ENCODE measurements at places on chromosomes 11 and 22.

DNA sequence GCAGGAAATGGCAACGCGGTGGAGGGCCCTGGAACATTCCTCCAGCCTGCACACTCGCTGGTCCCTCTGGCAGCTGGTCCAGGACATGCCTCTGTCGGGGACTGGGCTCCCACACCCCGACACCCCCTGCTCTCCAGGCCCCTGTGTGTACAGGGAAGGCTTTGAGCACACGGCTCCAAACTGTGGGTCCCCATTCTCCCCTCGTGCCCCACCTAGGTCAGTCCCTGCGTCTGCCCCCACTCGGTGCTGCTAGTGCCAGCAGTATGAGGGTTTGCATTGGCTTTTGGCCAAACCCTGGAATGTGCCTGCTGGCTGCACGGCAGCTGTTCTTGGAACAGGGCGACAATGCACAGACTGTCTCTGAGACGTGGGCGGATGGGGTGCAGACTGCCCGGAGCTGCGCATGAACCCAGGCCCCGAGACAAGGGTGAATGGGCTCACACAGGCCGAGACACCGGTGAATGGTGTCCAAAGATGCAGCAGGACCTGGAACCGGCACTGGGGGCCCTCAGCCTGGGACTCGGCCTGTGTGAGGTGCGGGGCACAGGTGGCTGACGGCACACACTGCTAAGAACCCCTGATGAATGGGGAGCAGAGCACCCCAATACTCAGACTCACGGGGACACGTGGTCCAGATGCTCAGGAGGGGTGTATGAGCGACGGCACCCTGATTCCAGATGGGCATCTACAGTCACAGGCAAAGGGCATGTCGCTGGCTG lies 7.5 kb upstream of the SYT8 start:
- DNase-seq = peak; percentile 93

DNA sequence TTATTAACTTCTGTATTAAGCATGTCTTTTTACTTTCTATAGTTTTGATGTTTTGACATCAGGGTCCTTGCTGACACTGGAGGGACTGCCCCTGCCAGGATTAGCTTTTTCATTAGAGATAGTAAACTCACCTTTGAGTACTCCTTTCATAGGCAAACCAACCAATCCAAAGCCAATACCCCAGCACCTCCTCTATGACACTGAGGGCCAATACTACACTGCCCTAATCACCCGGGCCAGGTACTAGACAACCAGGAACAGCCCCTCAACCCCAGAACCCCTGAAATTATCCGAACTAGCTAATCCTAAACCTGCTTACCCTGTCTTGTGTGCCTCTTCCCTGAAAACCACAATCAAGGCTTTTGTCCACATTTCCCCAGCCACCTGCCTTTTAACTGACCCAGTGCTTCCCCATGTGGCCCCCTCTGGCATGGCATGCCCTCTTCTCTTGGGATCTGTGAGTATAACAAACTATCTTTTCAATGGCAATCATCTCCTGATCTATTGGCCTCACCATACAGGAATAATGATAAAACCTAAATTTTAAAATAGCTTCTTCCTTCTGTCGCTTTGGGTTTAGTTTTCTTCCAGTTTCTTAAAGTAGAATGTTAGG lies 31.2 kb downstream of the RAB6A start:
- peak; percentile 56 for DNase-seq

GRCh38 chr11:46684367-46684766 lies 16.1 kb downstream of the ARHGAP1 start:
- DNase-seq = no peak

GRCh38 chr22:36928196-36928595 lies 14.8 kb downstream of the CSF2RB start:
- no peak for DNase-seq

- DNase-seq = peak; percentile 9
Measured at GRCh38 chr11:125945797-125946520, at the start of gene VSIG10L2. Gene VSIG10L2 (plus strand): TSS chr11:125946044. CDS start chr11:125946056, 12 bp downstream.

DNA sequence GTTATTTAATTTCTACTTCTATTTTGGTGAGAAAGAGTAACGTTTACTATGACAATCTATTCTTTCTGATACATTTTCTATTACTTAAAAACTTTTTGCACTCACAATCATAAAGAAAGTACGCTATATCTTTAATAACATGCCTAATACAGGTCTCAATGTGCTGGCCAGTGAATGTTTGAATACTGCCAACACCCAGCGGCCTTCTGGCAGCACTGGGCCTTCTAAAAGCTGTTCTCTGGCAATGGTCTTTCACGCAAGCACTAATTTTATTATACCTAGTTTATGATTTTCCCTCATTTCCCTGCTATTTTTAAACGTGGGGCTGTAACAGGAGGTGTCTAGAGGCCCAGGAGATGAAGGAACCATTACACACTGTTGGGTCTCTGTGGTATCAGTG lies 349.8 kb upstream of the PITPNB start:
- no peak for DNase-seq

GRCh38 chr11:96456111-96456510 lies 66.3 kb downstream of the JRKL start:
- no peak for DNase-seq

Measured in Calu3 (cell line).